Islet precursor cell (in vitro differentiated cells): ENCODE measurements at places on chromosomes 3 and 15.
A peak's percentile ranks its signal among the peaks of the same experiment; 100 is the strongest.

DNA sequence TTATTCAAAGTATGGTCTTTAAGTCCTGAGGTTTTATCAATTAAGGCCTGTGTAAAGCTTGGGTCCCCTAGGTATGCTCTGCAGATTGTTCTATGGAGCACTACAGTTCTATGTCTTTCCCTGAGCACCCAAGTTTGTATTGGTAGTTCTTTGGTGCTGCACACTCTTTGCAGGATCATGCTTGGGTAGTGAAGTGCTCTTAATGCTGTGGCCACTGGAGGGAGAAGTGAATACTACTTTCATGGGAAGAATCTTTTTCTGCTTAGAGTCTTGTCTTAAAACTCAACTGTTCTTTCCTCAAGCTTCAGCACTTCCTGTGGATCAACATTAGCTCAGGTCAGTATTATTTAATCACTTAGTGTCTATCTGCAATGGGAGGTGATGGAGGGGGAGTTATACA, 93.6 kb upstream of the CFAP20DC start:
- DNase-seq, result no peak

DNA sequence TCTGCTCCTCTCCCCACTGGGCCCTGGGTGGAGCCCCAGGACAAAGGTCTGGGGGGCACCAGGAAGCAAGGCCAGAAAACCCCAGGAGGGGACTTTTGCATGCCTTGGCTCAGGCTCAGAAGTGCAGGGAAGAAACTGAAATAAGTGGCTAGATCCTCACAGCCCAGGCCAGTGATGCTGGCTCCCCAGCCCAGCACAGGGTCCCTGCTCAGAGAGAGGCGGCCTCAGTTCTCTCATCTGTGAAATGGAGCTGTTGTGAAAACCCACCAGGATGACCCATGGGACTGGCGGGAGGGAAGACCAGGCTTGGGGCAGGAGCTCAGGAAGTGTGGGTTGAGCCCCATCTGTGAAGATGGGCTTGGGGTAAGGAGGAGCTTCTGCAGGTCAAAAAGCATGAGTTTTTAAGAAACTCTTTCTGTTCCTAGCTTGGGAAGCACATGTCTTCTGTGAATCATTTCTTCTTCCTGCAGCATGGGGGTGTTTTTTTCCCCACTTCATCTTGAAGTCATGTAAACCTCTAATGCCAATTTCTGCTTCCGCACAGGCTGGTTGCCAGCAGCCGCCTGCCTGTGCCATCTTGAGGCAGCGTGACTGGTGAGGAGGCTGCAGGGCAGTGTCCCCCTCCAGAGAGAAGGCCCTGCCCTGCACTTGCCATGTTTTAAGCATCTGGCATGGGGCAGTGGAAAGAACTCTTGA, 118.6 kb downstream of the SMAD6 start:
- peak; percentile 38 for DNase-seq

DNA sequence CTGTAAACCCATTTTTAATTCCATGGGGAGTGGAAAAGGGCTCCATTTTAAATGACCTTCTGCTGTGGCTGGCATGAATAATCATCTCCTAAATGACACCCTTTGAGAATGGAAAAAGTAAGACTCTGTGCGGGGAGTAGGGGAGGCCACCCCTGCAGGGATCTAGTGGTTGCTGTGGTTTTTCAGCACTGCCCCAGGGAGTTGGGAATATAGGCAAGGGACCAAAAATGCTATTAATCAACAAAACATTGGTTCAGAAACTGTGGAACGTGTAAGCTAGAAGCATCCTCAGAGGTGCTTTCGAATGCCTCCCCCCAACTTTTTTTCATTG, 30.1 kb upstream of the ADAMTS7 start:
- DNase-seq, result no peak

DNA sequence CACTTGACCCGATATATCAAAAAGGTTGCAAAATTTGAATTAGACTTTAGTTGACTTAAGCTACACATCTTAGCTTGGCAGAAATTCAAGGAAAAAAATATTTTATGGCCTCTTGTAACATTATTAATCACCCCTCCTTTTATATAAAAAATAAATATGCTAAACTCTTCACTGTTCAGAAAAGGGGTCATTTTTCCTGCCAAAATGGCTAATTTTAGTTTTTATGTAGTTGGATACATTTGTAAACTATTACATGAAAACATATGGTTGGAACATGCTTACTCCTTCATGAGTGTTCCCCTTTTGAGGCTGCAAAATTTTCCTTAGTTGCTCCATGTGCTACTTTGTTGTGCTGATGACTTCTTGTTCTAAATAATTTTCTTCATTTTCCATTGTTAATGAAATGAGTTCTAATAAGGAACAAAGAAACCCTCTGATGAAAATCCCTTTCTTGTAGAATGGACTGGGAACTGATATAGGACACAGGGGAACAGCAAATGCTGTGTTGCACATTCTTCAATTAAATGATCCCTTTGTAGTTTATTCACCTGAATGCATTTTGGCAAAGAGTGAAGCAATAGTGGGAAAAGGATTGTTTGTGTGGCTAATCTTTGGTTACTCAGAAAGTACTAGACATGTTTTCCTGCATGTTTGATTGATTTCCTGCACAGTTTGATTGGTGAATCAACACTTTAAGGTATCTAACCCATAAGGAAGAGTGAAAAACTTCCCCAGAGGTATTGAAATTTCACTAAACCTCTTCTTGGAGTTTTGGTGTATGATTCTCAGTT, 349.3 kb downstream of the TIGIT start:
- no peak for DNase-seq

GRCh38 chr3:189288348-189289235, 116.8 kb downstream of the TPRG1 start:
- no peak for DNase-seq

DNA sequence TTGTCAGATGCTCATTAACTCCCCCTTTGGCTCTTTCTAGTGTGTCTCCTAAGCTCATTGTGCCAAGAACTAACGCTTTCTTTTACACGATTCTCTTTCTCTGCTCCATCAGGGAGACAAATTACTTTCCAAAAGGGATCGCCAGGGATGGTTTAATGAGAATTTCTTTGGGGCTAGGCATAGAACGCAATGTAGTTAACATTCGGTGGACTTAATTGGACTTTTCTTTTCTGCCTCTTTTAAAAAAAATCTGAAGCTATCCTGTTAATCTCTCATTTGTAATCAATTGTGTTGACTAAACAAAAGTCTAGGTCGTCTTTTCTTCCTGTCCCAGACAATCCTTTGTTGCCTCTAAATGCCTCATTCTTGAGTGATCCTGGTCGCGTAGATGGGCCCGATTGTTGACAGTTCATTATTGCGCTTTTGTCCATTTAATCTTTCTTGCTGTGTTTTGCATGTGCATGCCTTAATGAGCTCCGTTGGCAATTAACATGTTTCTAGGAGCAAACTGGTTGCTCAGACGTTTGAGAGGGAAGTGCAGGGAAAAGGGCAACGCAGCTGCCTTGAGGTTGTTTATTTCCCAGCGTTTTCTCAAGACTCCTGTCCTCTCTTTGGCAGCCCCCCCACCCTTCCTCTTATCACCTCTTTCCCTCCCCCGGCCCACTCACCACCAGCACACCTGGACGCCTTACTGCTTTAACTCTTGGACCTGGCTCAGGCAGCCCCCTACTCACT, 7.8 kb downstream of the FEZF2 start:
- no peak for DNase-seq

DNA sequence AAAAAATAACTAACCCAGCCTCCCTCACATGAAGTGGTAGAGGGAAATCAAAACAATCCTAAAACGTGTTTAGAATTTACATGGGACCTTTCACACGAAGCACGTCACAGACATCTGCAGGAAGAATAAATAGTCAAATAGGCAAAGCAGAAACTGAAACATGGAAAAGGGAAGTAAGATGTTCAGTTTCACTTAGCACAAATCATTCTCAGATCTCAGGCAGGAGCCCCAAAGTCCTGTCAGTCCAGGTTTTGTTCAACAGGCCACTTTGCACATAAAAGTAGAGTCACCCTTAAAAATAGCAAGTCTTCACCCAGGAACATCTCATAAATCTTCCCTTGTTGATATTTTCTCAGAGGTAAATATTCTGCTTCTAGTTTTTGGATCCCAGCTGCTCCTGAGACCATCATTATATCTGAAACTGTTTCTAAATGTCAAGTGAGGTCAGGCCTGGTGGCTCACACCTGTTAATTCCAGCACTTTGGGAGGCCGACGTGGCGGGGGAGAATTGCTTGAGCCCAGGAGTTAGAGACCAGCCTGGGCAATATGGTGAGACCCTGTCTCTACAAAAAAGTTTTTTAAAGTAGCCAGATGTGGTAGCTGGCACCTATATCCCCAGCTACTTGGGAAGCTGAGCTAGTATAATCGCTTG, 1.9 kb downstream of the RUBCN start:
- no peak for DNase-seq

- no peak for DNase-seq
Measured at GRCh38 chr3:141602706-141603105, 115.9 kb downstream of the RASA2 start.

GRCh38 chr3:132006605-132007204, 28.1 kb downstream of the CPNE4 start:
- DNase-seq, result peak; percentile 65

DNA sequence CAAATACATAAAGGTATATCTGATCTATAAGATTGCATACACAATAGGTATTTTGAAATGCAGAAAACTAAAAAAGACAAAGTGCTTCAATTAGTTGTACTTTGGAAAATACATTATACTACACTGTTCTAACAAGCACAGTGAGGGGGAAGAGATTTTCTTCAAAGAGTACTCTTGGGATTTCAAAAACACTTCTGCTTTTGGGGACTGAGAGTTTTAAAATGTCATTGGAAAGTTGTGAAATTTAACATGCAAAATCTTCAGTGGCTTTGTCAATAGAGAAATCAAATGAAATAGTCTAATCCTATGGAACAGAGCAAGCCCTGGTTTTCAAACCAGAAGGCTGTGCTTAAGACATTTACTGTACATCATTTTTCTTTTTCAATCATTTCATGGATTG, 322.2 kb upstream of the SEMA6D start:
- no peak for DNase-seq

DNA sequence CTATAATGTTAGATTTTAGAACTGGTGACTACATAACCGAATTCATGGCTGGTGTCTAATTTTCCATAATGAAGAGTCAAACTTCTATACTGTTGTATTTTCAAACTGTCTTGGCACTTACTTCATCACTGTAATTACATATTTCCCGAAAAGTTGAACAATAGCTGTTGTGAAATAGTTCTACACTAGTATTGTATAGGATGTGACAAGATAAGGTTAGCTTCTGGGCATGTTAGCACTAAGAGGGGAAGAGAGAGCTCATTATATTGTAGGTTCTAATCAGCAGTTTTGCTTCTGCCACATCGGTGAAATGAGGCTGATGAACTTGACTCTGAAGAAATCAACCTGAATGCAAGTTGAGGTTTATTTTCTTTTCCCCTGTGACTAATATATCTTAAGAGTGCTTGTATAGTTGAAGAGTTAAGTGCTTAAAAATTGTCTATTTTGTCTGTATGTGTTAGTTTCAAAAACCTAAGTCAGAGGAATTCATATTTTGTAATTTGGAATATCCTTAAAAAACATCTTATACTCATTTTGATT, 8.9 kb downstream of the GYG1 start:
- no peak for DNase-seq

- no peak for DNase-seq
Measured at GRCh38 chr3:126469479-126469878, 6.2 kb downstream of the ZXDC start.

GRCh38 chr3:69205385-69205784, 83.0 kb upstream of the LMOD3 start:
- DNase-seq, result no peak

GRCh38 chr15:39583596-39584265, 2.9 kb downstream of the THBS1 start:
- DNase-seq, result peak; percentile 65

DNA sequence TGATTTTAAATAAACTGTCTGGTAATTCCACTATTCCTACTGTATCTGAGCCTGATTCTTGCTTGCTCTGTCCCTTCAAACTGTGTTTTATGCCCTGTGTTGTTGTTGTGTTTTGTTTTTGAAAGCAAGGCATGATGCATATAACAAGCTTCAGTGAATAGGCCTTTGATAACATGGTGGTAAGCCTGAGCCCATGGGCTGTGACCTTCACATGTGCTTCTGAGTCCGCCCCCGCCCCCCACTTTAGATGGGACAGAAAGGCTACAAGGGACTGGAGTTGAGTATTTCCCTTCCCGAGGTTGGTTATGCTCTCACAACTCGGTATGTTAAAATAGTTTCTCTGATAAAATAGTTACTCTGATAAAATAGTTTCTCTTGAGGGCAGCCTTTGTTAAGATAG, 119.0 kb upstream of the WNT7A start:
- no peak for DNase-seq

DNA sequence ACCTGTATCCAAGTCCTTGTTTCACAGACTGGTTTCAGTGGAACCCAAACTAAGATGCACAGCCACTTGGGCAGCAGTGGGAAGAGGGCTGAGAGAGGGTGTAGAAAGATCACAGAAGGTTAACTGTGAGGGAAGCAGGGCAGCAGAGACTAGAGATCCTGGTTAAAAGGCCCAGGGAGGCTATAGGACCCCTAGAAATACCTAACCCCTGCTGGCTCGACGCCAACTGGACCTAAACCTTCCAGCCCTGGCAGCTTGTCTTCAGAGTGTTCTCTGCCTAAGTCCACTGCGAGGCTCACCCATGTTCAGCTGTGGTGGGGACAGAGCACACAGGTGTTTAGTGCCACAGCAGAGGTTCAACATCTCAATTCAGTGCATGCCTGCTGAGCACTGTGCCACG, 96.5 kb downstream of the ZNF621 start:
- no peak for DNase-seq

DNA sequence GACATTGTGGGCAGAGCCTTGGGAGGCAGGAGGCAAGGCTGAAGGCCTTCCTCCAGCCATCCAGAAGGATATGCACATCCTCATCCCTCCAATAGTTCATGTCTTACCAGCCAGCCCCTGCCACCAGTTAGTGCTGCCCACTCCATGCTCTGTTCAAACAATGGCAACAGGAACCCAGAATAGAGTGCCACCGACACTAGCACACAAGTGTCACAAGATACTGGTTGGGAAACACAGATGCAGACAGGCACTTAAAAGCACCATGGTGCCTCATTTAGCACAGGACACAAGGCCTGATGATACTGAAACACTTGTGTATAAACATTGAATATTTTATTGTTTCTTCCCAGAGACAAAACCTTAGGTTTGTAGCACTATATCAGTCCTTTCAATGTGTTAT, 56.5 kb upstream of the MYO5C start:
- DNase-seq, result no peak

- DNase-seq, result peak; percentile 90
Measured at GRCh38 chr15:68650901-68651709, 72.3 kb downstream of the CORO2B start.

GRCh38 chr15:29652595-29652994, 169.7 kb downstream of the TJP1 start:
- DNase-seq, result no peak

DNA sequence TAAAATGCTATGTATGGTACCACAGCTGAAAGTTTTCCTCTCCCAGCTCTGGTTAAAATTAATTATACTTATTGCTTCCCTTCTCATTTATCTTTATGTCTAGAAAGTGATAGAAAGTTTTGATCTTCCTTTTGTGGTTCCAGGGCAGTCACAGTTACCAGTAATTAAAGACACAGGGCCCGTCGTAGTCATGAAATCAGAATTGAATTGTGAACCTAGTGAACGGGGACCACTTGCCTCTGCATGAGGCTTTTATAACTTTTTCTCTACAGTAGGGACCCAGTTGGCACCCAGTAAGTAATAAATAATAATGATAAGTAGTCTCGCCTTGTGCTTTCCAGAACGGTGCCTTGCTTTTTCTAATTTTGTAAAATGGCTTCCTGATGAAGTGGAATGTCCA, 231.7 kb upstream of the SATB1 start:
- no peak for DNase-seq
